NCI-H2081 treated with DMSO at 0.1 percent for 48 hours (cell line): ENCODE measurements at places on chromosomes 4 and X.

DNA sequence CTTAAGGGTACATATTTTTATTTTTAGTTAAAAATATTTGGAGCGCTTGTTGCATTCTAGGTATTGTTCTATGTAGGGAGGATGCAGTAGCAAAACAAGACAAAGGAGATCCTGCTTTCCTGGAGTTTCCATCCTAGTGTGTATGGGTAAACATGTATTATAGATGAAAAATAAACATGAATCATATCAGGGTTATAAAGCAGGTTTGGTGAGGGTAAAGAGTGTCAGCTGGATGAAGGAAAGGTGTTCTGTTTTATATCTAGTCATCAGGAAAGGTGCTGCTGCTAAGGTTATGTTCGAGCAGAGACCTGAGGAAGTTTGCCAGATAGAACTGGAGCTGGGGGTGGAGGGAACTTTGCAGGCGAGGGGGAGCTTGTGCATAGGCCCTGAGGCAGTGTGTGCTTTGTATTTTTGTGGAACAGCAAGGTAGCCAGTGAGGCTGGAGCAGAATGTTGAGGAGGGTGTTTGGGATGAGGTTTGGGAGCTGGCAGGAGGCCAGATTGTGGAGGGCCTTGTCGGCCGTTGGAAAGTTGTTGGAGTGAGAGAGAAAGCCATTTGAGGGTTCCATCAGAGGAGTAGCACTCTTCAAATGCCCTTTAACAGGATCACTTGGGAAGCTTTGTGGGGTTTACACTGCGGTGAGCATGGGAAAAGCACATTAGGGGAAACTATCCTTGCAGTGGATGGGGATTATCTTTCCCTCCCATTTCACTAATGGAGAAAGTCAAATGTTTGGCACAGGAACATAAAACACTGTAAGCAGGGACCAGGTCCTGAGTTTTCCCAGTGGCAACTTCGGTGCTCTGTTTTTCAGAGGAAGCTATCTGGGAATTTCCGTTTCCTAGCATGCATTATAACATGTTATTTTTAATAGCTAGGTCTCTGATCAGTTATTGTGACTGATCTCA is 35.9 kb downstream of the AFF1 start:
- no peak for DNase-seq

GRCh38 chr4:152529880-152530279 is 6.0 kb downstream of the FBXW7 start:
- DNase-seq = no peak

DNA sequence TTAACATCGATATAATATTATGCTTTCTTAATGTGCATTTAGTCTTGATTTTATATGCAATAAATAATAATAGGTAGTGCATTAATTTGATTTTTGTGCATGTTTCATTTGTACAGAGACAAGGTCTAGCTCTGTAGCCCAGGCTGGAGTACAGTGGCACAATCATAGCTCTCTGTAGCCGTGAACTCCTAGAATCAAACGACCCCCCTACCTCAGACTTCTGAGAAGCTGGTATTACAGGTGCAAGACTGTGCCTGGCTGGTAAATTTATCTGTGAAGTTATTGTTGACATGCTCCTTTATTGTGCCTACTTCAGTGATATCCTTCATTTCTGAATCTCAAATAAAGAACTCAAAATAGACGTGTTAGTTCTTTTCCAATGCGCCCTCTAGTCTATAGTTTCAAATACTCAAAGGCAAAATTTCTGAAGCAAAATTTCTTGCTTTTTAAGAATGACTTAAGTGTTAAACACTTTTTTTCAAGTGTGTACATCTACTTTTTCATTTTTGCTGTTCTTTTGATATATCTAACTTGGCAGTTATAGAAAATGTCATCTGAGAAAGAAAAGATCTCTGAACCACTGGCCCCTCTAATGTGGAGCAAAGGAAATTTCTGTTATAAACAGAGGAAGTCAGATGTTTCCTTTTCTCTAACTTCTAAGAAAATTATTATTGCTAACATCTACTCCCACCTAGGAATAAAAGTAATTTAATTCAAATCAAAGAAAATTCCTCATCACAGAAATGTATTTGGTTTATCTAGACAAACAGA is 28.3 kb upstream of the GUCY1A1 start:
- no peak for DNase-seq

DNA sequence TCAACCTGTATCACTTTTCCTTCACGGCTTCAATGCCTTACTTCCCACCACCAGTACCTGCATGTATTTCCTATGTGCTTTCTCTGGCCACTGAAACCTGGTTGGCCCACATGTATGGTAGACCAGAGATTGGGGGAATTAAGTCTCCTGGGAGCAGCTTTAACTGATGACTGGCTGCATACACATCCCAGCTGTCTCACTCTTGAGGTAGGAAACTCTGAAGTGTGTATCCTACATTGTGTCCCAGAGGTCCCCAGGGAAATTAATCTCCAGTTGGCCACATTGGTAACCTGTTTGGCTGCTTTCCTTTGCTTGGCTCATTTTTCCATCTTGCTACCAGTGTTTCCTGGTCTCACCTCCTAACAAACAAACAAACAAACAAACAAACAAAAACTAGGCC is 124.4 kb downstream of the ZNF827 start:
- DNase-seq = no peak

- no peak for DNase-seq
Observed at GRCh38 chr4:67365661-67366245, 179.6 kb downstream of the CENPC start.

GRCh38 chrX:116499780-116500179 is 37.0 kb upstream of the CT83 start:
- no peak for DNase-seq

DNA sequence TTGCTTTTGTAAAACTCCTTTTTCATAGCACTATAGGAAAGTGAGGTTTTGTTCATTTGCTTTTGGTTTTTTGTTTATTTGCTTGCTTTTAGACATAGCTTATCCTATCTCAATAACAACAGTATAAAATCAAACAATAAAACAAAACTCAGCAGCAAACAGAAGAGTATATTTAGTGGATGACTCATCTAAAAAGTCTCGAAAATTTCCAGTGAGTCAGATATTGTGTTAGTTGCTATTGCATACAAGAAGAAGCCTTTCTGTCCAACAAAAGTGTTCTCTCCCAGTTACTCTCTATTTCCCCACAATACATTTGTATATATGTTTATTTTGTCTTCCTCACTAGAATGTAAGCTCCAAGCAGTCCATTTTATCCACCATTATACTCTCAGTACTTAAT is 36.0 kb upstream of the NPNT start:
- no peak for DNase-seq

- DNase-seq = no peak
Observed at GRCh38 chr4:47427935-47428334, 35.6 kb downstream of the COMMD8 start.

DNA sequence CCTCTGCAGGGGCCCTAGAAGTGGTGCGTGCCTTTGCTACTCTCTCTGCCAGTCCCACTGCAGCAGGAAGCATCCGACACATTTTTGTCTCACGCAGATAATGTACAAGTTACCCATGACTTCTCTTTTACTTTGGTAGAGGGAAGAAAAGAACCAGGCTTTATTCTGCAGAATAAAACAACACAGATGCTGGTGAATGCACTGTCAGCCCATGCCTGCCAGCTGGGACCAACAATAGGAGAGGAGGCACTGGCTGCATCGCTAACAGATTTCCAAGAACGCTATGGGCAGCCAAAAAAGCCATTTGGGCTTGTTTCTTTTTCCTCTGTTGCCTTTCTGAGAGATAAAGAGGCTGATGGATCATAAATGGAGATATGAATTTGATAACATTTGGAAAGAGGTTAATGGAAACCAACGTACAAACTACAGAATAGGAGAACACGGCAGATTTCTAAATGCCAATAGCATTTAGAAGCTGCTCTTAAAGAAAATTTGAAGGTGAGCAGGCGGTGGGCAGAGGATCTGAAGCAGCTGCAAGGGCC is 47.5 kb upstream of the IGFBP7 start:
- no peak for DNase-seq

GRCh38 chr4:113603911-113604310 is 157.6 kb downstream of the CAMK2D start:
- DNase-seq = no peak

DNA sequence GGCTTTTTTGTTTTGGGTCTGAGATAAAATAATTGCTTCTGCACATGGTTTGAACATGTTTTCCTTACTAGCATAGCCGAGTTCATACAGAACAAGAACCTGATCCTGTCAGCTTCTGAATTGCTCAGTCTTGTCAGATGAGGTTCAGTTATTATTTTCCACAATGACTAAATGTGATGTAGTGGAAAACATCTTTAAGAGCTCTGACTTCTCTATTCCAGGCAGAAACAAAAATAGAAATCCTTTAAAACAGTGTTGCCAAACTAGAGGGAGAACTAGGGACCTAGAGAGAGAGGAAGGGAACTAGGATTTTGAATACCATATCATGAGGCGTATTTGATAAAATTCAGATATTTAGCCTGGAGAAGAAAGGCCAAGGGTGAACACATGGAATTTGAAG is 2.0 kb downstream of the ATP6AP2 start:
- no peak for DNase-seq

GRCh38 chr4:28973587-28974350 is 1746.4 kb upstream of the PCDH7 start:
- no peak for DNase-seq
